Activated B cell treated with CpG ODN at 0.5 μM for 24 hours (primary cell): ENCODE measurements at places on chromosomes 2 and 18. TPM values are rescaled to one million over a fixed set of nuclear protein-coding genes. Genes with fewer than 3 reads are reported as not detected.

Gene KRTCAP3
- 6.3 and 10.0 TPM in 2 replicates for total RNA-seq

Gene ST6GAL2
- total RNA-seq = not detected in 2 replicates

Gene ATG9A
- 28.3 and 38.3 TPM in 2 replicates for total RNA-seq

Gene ASPRV1
- 0.47 and 0.56 TPM in 2 replicates for total RNA-seq

Gene GPBAR1
- 0.67 and 0.81 TPM in 2 replicates for total RNA-seq

Gene SRD5A2
- total RNA-seq = not detected in 2 replicates

Gene DSEL
- 0.07 and 0.10 TPM in 2 replicates for total RNA-seq

Gene PAX8
- total RNA-seq = 0.39 and 0.71 TPM in 2 replicates

Gene BCL2
- total RNA-seq = 125 and 145 TPM in 2 replicates

DNA sequence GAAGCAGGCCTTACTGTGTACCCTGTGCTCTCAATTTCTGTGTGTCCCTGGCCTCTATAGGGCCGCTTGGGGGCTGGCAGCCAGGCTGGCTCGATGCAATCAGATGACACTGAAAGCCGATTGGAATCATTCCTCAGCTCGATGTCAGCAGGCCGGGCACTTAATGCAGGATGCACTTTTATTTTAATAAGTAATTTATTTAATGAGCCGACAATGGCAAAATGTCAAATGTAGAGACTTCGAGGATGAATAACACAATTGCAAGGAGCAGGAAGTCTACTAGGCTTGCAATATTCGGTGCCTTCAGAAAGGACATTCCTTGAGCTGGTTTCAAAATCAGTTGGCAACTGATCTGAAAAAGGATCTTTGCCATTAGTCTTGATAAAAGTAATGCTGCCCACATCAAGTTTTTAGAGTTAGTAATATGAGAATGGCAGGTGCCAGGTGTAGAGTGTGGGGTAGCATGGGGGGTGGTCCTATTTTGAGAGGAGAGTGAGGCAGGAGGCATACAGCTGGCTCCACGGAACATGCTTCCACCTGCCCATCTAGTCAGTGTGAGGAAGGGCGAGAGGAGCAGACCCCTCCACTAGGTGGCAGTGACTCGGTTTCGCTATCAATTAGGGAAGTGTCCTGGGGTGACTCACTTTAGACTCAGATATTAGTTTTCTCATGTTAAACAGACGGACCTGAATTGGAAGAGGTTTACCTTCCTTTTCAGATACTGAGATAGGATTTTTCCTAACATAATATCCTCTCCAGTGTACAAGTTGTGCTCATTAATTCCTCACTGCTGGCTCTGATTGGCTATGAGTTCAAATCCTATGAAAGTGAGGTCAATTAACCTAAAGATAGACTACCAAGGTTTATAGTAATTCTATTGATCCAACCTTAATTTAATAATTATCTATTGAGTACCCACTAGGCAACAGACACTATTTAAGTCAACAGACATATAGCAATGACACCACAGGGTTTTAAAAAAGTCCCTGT, 80.9 kb downstream of the NABP1 start:
- DNase-seq = peak; percentile 39

DNA sequence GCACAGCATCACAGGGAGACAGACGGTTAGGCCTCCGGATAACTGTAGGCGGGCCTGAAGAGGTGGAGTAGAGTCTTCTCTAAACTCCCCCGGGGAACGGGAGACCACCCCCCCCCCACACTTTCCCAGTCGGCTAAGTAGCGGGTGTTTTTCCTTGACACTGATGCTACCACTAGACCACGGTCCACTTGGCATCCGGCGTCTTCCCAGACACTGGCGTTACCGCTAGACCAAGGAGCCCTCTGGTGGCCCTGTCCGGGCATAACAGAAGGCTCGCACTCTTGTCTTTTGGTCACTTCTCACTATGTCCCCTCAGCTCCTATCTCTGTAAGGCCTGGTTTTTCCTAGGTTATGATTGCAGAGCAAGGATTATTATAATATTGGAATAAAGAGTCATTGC, 25.7 kb upstream of the NCL start:
- DNase-seq = no peak

- no peak for DNase-seq
Observed at GRCh38 chr2:218375212-218375611, 6.9 kb upstream of the SLC11A1 start.

- DNase-seq = peak; percentile 46
Observed at GRCh38 chr2:72887740-72888437, 681 bp downstream of the SPR start.

GRCh38 chr2:176268976-176269318, 295 bp upstream of the MTX2 start:
- DNase-seq = no peak

DNA sequence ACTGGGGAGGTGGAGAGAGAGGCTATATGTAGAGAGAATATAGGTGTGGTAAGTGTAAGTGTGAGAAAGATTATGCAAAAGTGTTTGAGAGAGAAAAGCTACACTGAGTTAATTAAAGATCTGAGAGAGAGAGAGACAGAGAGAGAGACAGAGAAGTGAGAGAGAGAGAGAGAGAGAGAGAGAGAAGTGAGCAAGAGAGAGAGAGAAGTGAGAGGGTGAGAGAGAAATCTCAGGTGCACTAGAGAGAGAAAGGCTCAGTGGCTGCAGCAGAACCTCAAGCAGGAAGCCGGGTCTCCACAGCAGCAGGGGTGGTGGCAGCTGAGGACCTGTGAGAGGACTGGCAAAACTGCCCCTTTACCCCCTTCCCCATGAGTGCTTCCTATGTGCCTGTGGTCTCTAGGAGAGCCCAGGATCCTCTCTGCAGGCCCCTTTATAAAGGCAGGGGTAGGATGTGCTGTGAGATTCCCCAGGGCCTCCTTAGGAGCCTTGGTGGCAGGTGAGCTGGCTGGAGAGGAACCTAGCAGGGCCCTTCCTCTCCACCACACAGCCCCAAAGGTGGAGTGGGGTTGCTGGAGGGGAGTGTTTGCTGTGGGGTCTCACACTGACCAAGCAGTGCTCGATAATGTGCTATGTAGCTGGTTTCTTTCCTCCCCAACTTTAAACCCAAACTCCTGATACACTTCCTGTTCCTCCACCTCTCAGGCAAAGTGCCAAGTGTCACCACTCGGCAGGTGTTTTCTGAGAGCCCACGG, 52.6 kb downstream of the SLC4A5 start:
- DNase-seq = peak; percentile 20

DNA sequence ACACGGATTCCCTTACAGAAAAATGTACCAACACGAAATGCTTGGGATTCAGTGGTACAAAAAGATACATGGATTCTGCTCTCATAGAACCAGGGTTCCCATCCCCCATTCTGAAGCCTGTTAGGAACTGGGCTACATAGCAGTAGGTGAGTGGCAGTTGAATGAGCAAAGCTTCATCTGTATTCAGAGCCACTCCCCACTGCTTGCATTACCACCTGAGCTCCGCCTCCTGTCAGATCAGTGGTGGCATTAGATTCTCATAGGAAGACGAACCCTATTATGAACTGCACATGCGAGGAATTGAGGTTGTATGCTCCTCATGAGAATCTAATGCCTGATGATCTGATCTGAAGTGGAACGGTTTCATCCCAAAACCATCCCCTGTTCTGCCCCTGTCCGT, 246.4 kb downstream of the DYM start:
- no peak for DNase-seq

GRCh38 chr2:102000012-102000411, 8.3 kb downstream of the IL1R2 start:
- DNase-seq = no peak

DNA sequence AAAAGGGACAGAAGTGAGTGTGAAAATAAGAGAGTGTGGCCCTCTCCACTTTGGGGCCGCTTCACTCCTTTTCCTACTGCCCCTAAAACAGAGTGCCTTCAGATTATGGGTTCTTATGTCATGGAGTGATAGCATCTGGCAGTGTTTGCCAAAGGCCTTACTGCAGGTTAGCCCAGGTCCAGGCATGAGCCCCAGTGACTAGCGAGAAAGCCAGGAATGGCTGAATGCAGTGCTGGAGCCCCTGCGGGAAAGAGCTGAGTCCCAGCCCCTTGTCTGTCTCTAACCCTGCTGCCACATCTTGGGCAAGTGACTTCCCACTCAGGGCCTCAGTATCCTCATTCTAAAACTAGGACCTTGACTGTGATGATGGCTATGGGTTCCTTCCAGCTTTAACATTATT, 6.0 kb downstream of the IGFBP5 start:
- DNase-seq = no peak

GRCh38 chr18:34911661-34912384, 129.4 kb upstream of the MAPRE2 start:
- no peak for DNase-seq

- DNase-seq = no peak
Observed at GRCh38 chr2:95026471-95027368, 1.2 kb downstream of the MAL start.

DNA sequence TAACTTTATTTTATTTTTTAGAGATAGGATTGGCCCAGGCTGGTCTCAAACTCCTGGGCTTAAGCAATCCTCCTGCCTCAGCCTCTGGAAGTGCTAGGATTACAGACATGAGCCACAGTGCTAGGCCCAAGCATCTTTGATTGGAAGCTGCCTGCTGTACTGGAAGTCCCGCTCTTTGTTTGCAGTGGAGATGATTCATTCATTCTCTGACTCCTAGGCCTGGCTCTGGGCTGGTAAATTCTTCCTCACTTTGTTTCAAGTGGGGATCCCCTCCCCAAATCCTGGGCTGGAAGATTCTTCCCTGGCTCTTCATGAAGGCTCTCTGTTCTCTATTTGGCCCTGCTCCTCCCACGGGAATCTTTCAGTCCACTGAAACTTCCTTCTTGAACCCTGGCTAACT, 81.9 kb downstream of the NEURL3 start:
- DNase-seq = no peak

GRCh38 chr2:212448698-212449097, 89.9 kb downstream of the ERBB4 start:
- no peak for DNase-seq

DNA sequence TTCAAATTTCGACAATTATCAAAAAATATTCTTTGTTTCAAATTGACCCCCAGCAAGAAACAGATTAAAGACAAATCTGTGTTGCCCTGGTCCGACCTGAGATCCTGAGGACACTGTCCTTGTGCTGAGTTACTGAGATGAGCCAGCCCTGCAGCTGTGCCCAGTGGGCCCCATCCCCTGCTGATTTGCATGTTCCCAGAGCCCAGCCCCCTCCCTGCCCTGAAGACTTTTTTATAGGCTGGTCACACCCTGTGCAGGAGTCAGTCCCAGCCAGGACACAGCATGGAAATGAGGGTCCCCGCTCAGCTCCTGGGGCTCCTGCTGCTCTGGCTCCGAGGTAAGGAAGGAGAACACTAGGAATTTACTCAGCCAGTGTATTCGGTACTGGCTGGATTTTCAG, 31.4 kb upstream of the ZNG1B start:
- peak; percentile 30 for DNase-seq

DNA sequence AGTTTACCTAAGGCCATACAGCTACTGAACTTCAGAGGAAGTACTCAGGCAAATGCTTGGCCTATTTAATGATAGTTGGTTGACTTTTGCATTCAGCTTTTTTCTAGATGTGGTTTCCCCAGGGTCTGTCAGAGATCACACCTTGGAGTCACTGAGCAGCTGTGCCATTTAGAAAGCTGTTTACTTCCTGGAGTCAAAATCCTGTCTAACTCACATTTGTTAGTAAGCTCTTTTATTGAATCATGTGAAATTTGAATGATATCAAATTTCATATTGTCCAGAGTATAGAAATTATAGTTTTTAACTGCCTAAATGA, 7.6 kb upstream of the TRIB2 start:
- no peak for DNase-seq

GRCh38 chr2:217444932-217445331, 557.9 kb downstream of the TNS1 start:
- no peak for DNase-seq

DNA sequence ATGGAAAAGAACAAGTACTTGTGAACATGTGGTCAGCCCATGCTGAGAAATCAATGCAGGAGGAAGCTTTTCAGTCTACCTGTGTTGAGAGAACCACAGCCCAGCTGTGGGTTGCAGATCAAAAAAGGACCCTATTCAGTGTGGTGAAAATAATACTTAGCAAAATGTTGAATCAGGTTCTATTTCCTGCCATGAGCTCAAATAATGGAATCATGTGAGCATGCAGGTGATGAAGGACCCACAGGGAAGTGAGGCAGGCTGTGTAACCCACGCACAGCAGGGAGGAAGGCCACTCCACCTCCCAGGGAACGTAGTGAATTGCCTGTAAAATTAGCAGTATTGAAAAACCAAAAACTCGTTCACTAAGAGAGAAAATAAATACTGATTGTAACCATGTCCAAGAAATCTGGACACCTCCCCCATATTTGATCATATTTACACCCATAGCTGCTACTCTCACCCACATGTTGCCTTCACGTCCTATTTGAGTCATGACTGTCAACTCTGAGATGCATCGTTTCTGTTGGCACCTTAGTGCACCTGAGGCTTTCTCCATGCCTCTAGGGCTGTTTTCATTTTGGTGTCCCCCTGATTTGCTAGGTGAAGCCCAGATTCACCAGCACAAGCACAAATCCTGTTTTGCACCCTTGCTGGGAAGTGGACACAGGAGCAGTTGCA, 20.5 kb upstream of the BCL2L11 start:
- DNase-seq = no peak

GRCh38 chr18:48733643-48734253, 194.9 kb downstream of the CTIF start:
- DNase-seq = no peak

DNA sequence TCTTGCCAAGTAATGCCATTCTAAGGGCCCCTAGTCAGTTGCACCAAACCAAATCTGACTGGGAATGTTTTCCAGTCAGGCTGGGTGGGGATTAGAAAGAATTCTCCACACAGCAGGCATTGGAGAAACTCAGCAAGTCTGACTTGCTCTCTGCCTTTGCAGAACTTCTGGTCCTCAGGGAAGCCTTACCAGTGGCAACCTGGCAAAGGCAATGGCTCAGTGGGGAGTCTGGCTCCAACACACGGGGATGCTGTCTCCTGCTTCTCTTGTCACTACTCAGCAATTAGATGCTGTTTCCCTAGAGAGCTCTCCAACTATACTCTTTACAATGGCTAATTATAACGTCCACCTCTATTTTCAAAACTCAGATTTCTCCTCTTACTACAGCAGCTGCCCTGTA, 810.7 kb downstream of the LRRTM4 start:
- no peak for DNase-seq

DNA sequence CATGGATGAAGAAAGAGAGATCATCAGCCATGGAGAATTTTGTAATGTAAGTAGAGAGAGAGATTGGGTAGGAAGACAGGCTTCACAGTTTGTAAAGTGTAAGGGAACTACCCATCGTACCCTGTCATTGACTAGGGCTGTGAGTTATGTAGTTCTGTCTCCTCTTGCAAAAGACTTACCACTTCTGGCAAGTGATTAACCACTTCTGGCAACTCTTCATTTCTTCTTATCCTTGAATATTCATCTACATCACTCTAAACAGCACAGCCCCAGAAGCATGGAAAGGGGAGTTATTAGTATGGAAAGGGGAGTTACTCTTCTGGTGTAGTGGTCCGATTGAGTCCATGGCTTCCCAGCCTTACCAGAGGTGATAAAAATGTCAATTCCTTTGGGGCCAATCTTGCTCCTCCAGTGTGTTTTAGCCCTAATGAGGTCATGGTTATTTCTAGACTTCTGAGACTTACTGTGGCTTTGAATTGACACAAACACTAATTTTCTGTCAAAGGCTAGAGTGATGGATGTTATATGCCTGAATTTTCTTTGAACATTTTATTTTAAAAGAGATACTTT, 52.0 kb downstream of the STAT1 start:
- no peak for DNase-seq
